ENCODE measurements at places on chromosomes 5 and 9.
A peak's percentile ranks its signal among the peaks of the same experiment; 100 is the strongest.

DNA sequence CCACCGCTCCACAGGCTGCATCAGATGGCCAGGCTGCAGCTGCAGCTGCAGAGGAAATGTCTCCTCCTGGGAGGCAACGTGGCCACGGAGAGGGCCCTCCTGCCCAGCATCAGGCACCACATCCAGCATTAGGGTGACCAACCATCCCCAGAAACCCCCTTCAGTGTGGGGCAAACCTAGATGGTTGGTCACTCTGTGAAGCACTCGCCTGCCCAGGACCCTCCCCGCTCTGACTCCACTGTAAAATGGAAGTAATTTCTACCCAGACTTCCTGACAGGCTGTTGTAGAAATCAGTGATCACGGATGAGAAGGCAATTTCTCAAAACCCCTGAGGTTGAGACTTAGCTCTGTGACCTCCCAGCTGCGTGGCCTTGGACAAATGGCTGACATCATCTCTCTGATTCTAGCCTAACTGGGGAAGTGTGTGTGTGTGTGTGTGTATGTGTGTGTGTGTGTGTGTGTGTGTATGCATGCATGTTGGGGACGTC lies 31.6 kb downstream of the B4GALT1 start:
- no peak for DNase-seq

DNA sequence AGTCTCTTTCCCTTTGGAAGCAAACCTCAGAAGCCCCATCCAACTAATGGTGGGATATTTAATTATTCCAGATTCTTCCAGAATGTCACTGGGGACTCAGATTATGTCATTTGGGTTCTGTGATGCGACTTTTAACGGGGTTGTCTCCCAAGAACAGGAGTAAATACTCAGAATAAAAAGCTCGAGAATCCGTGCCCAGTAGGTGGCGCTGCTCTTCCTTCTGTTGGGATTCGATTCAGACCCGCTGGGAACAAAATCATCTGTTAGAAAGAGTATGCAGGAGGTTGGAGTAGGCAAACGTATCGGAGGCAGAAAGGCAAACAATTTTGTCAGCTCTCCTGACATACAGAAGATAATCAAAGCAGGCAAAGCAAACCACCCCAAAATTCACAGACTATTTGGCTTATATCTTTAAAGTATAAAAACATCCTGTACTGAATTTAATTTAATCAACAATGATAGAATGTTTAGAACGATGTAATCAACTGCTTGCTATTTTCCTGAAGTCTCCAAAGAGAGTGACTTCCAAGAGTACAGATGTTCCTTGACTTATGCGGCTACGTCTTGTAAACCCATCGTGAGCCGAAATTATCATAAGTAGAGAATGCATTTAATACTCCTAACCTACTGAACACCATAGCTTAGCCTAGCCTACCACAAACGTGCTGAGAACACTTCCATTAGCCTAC lies 169.8 kb upstream of the RAI14 start:
- peak; percentile 73 for DNase-seq

GRCh38 chr5:101785090-101785489 lies 511.0 kb downstream of the SLCO4C1 start:
- DNase-seq: no peak

- no peak for DNase-seq
Observed at GRCh38 chr5:7886849-7887475, 18.0 kb downstream of the MTRR start.

GRCh38 chr9:111937781-111938426 lies 41.3 kb downstream of the UGCG start:
- DNase-seq: peak; percentile 71

DNA sequence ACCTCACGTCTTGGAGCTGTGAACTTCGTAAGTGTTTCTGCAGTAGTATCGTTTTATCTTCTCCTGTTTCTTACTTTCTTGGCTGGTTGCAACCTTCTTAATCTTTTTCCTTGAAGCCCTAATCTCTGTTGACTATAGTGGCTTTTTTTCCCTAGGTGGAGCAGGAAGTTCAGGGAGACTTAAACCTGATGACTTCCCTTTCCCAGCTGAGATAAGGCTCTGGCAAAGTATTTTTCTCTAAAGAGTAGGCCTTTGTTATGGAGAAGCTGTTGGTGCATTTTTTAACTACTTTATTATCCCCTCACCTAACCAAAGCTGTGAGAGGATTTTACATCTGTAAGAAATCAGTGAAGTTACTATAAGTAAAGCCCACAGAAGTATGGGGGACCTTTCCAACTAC lies 723.1 kb upstream of the RIOK2 start:
- DNase-seq: no peak

GRCh38 chr9:134662143-134662876 lies 20.7 kb downstream of the COL5A1 start:
- DNase-seq: no peak

DNA sequence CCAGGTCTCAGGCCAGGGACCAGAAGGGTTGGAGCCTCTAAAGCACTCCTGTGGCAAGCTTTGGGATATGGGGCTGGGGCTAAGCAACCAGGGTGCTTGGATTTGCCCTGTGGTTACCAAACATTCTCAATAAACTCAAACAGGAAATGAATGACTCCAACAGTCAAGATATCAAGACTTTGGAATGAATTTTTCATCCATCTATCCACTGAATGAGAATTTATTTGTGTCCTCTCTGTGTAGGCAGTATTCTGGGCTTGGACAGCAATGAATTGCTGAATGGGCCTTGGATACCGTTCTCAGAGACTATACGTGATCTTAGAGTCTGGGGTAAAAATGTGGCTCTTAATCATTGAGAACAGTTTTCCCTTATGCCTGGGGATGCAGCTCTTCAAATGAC lies 212.5 kb downstream of the DAB2IP start:
- DNase-seq: no peak

DNA sequence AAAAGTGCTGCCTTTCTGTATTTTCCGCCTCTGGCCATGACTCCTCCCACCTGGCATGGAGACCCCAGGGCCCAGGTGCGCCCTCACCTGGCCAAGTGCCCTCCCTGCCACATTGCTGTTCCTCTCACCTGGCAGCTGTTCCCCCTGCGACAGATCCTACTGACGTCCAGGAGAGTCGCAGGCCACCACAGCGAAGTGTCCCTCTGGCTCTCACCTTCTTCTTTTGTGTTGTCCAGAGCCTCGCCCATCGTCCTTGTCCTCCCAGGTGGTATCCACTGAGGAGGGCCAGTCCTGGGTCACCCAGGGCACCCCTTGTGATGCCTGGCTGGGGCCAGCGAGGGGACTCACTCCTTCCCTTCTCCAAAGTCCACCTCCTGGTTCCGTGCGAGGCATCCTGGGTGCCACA lies 2.6 kb downstream of the NKD2 start:
- peak; percentile 68 for DNase-seq

DNA sequence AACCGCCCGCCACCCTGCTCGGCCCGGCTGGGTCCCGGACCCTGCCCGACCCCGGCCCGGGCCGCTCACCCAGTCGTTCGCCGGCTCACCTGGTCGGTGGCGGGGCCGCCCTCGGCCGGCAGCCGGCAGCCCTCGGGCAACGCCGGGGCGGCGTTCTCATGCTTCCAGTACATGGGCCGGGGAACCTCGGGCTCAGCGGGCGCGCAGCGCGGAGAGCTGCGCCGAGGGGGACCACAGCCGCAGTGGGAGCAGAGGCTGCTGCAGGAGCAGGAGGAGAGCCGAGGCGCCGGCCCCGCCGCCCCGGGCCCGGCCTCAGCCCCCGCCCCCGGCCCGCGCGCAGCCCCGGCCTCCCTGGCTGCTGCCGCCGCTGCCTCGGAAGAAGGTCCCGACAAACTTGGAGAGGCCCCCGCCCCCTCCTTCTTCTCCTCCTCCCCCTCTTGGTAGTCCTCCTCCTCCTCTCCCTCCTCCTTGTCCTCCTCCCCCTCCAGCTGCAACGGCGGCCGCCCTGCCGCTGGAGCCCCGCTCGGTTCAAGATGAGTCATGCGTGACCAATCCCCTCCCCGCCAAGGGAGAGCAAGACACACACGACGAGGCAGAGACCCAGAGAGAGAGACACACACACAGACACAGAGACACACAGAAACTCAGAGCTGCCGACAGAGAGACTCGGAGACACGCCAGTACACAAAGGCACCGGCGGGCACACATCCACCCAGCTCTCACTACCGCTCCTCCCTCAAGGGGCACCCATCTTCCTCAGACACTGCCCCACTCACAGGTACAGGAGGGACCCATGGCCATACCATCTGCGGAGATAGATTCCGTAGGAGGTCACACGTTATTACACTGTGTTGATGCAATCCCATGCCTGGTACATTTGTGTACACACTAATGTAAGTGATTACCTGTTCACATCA lies at the start of gene LHX6:
Gene LHX6 (minus strand): TSS at position 390 of the 917 bp plus-strand sequence. CDS start 217 bp downstream, at position 173.
- no peak for DNase-seq

DNA sequence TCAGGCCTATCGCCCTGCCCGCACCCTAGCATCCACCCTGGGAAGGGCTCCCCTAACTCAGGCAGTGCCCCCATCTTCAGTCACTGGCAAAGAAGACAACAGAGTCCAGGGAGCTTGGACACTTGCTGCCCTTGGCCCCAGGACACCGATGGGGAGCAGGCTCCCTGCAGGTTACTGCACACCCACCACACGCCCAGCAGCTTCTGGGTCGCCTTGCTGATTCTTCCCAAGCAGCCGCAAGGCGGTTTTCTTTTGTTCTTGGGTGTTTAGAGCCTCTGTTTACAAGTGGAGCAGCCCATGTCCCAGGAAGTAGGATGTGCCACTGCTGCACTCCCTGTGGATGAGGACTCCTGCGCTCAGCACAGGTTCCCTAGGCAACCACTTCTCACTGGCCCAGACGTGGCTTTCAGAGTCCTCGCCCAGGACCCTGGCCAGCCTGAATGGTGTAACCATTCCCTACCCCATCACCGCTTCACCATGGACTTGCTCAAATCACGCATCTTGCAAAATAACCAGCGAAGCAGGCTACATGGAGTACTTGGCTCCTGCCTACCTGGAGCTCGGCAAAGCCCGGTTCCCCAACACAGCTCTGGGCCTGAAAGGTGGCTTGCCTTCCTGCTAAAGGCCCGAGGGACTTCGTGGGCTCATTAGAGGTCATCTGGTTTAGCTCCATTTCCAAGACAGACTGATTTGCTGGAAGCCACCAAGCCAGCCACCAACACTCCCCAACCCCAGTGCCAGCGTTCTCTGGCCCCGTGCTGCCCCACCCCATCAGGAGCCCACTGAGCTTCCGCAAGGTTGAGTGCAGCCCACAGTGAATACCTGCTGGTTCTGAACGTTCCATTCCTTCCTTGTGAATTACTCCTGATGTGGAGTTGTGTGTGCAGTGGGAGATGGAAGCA lies 60.0 kb downstream of the PSMB7 start:
- DNase-seq: no peak

DNA sequence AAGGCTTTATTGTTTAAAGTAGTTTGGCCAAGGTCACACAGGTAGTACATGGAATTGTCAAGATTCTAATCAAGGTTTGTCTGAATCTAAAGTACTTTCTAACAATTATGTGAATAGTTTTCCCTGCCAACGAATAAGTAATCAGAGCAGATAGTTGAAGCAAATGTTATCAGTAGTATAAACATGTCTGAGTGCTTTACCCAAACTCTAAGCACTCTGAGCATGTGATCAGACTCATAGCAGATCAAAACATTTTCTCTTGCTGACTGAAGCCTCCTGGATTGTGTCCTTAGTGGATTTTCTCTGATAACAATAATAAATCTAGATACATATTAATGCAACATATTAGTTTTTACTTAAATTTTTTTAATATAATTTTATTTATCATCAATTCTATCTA lies 995.0 kb downstream of the EFNA5 start:
- no peak for DNase-seq

- DNase-seq: no peak
Observed at GRCh38 chr9:128244837-128245231, 31.0 kb downstream of the GOLGA2 start.

DNA sequence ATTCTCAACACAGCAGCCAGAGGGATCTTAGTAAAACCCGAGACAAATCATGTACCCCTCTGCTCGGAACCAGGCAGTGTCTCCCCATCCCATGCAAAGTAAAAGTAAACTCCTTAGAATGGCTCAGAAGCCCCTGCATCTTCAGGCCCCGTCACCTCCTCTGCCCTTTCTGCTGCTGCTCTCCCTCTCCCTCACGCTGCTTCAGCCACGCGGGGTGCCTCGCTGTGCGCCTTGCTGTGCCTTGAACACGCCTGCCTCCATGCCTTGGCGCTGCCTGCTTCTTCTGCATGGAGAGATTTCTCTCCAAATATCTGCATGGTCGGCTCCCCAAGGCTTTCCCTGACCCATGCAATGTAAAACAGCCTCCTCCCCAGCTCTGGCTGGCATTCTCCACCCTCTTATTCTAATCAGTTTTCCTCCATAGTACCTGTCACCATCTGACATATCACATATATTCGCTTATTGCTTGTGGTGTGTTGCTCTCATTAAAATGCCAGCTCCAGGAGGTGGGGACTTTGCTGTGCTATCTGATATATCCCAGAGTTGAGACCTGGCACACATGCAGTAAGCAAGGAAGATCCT lies 8.0 kb downstream of the GPRIN1 start:
- no peak for DNase-seq
